SK-N-SH treated with all-trans-retinoic acid at 6 μM for 48 hours (cell line): ENCODE measurements at places on chromosomes 12 and 14.

GRCh38 chr12:76852106-76852505 is 26.7 kb downstream of the CSRP2 start:
- ATAC-seq: no peak; the same call in 2 of the 3 replicates

GRCh38 chr12:104064842-104065427 is 604 bp downstream of the HCFC2 start:
- ATAC-seq: peak; percentile 15; the same call in 2 of the 3 replicates

DNA sequence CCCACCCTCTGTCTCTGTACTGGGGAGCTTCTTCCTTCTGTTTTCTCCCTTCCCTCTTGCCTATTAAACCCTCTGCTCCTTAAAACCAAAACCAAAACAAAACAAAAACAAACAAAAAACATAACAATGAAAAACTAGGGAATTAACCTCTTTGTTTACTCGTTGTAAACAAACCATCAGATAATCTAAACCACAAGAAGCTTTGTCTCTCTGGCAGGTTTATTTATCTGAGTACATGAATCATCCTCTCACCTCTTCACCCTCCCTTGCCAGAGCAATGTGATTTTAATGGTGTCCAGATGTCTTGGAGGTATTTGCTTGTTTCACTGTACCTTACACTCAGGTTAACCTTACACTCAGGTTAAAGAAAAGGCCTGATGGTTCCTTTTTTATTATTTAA is 66.1 kb downstream of the DYRK2 start:
- peak; percentile 48 for ATAC-seq

DNA sequence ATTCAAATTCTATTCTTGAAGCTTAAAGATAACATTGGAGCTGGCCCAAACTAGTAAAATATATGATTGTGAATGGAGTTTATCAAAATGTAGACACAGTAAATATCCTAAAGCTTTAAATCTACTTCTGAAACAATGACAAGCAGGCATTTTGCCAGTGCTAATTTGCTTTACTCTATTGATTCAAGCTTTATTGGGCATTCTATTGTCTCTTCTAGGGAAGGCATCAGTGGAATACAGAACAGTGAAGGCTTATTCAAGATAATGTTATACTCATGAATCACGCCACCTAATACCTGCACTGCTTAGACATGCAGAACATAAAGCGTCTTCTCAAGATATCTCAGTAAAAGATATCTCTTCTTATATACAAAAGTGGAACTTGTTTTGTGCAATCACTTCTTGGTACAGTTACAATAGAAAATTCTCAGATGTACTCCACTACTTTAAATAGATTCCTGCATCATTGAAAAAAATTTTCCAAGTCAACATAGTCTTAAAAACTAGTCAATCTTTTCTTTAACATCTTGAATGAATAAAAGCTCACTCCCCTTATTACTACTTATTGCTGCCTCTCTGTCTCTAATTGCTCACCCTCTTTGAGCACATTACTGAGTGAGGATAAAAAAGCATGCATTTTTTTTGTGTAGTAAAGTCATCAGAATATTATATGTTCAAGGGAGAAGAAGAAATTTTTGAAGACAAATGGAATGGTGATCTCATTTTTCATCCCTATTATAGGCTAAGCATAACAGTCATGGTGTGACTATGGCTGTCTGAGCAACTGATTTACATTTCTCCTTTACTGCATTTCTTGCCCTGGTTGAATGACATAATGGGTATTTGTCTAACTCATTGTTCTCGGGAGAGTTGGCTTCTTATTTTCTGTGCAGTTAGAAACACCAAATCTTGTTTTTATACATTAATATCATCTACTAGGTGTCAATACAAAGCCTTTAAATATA is 98.0 kb upstream of the E2F7 start:
- ATAC-seq: peak; percentile 46

GRCh38 chr12:110253176-110253575 is 27.9 kb upstream of the ATP2A2 start:
- peak; percentile 36; the same call in 2 of the 3 replicates for ATAC-seq

DNA sequence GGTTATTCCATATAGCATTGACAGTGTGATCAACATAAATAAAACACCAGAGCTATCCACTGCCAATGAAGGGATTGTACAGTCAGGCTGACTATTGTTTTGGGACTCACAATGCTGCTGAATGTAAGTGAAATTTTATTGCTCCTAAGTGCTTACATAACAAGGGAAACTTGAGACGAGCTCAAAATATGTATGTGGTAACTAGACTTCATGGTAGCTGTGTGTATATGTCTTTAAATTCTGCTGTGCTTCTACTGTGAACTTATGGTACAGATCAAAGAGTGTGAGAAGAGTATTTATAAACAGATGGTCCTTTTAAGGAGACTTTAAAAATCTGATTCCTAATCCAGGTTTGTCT is 6.9 kb downstream of the FLRT2 start:
- no peak for ATAC-seq

DNA sequence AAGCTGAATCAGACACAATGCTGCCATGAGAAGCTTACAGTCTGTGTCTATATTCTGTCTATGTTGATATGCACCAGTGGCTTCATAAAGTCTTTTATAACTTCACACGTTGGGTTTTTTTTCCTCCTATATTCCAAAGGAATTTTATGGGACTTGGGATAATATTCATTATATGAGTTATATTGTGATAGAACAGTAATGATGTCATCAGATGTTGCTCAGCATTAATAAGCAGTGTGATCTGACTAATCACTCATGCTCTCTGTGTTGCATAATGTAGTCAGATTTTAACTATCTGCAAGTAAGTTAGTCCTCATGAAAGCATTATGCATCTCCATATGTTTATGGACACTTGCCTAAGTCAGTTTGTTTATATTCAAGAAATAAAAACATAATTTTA is 159.6 kb downstream of the PLCZ1 start:
- ATAC-seq: no peak

DNA sequence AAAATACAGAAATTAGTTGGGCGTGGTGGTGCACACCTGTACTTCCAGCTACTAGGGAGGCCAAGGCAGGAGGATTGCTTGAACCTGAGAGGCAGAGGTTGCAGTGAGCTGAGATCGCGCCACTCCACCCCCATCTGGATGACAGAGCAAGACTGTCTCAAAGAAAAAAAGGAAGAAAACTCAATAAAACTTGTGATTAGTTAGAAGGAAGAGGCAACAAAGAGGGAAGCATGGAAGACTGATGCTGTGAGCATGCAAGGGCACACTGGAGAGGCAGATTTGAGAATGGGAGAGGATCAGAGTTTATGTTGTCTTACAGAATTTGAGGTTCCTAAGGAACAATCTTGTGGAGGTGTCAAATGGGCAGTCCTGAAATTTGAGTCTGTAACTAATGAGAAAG is 2.8 kb upstream of the ZC2HC1C start:
- ATAC-seq: no peak

- no peak for ATAC-seq
Observed at GRCh38 chr12:2551412-2551900, 243.3 kb upstream of the FKBP4 start.

DNA sequence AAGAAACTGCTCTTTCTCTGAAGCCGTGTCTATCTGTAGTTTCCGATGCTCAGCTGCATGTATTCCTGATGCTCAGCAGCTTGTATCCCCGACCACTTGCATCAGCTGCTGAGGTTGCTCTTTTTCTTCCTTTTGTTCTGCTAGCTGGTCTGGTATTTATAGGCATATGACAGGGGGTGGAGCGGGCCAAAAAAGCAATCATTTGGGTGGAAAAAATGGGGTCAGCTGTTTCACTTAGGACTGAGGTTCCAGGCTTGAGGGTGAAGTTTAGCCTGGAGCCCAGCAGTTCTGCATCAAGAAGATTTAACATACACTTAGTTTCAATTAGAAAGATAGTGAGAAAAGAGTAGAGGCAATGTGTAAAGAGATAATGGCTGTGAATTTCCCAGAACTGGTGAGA is 23.6 kb upstream of the AMN1 start:
- no peak for ATAC-seq

DNA sequence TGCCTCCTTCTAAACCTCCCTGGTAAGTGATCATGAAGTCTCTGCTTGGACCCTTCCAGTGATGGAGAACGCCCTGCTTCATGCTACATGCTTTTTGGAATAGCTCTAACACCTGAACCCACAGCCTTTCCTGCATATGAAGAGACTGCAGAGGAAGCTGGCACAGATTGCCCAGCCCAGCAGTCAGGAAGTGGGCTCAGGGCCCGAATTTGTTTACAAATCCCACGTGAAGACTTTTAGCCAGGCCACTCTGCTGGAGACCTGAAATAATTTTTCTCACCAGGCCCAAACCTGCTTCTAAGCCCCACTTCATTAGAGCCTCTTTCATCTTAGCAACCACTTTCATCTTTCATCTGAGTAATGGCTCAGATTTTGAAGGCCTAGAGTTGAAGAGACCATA is 22.9 kb downstream of the RTN1 start:
- ATAC-seq: no peak

DNA sequence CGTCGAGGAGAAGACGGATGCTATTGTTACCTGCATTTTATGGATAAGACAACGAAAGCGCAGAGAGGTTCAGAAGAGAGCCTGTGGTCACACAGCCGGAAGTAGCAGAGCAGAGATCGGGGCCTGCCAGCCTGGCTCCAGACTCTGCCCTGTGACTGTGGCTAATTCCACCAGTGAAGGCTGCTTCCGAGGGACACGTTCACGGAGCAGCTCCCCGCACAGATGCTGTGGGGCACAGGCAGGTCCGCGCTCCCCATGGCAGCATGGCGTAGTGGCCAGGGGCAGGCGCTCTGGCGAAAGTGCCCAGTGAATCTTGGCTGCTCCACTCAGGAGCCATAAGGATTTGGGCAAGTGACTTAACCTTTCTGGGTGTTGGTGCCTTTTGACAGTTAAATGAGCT is 9.8 kb downstream of the RIMBP2 start:
- ATAC-seq: no peak

- ATAC-seq: peak; percentile 85
Observed at GRCh38 chr14:33764876-33765650, 185.8 kb downstream of the EGLN3 start.

- no peak for ATAC-seq
Observed at GRCh38 chr14:99522025-99522401, 40.8 kb downstream of the CCNK start.

DNA sequence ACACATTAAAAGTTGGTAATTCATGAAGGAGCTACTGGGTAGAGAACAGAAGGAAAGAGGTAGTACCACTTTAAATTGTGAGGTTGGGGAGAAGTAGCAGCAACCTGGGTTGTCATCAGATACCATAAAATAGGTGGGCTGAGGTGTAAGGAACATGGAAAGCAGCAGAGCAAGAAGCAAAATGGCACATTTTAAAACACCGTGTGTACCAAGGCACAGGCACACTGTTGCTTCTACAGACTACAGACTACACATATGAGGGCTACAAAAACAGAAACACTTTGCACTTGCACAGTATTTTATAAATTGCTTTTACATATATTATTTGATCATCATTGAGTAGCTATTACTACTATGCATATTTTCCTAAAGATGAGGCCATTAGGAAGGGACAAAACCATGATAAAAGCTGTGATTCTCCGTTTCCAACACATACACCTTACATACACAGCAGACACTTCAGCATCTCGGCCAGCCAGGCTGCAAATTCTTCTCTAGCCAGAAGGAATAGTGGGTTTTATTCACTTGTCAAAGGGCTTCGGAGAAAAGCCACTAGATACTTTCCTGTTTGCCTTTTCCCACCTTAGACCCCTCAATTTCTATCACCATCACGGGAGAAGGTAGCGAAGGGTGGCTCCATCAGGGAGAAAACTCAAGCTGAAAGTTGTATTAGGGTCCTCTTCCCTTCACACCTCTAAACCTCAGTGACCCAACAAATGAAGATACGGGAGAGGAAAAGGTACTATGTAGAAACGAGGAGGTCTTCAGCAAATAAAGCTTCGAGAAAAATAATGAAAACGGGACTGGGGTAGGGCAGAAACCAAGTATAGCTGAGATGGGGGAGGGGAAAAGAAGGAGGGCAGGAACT is 1.6 kb downstream of the PYM1 start:
- ATAC-seq: peak; percentile 2; the same call in 2 of the 3 replicates

- ATAC-seq: no peak
Observed at GRCh38 chr12:114919479-114919878, 235.5 kb upstream of the TBX3 start.

DNA sequence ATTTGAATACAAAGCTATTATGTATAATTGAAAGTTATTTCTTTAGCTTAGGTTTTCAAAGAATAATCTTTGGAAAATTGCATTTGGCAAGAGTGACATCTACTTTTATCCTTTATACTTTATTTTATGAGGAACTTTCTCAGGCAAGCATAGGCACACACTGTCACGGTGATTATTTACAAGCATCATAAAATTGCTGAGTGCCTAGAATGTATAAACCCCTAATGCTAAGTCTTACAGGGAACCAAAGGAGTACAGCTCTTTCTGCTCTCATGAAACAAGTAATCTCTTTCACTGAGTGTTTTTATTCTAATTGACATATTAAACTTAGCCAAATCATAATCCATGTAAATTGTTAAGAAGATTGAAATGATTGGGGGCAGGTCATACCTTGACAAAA is 154.9 kb downstream of the FSCB start:
- ATAC-seq: no peak

GRCh38 chr12:79557690-79558315 is 133.0 kb downstream of the PAWR start:
- no peak for ATAC-seq

DNA sequence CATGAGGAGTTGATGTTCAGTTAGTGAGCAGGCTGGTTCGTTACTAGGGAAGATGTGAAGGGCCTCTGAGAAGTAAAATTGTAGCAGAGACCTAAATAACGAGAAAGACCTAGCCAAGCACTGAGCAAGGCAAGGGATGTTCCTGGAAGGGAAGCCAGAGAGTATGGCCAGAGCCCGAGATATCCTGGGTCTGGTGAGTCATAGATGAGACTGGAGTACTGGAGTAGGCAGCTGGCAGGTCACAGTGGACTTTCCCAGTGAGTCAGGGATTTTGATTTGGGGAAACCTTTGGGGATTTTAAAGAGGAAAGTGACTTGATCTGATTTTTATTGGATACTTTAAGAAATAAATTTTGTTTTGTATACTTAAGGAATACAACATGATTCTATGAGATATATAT is 369.0 kb downstream of the DIO2 start:
- peak; percentile 89 for ATAC-seq
